ENCODE measurements at places on chromosomes 4 and X. TPM values are rescaled to one million over a fixed set of nuclear protein-coding genes. Genes with fewer than 3 reads are reported as not detected.

GRCh38 chr4:154030746-154031145, 241.9 kb upstream of the SFRP2 start:
- H3K36me3 ChIP-seq, result no peaks in the 10 kb centered on the region
- no peak overlapping the region for H3K27ac ChIP-seq
- DNase-seq, result no peak
- peaks cover 4% of the 10 kb centered on the region for H3K4me1 ChIP-seq
- H3K27me3 ChIP-seq, result no peaks in the 10 kb centered on the region

DNA sequence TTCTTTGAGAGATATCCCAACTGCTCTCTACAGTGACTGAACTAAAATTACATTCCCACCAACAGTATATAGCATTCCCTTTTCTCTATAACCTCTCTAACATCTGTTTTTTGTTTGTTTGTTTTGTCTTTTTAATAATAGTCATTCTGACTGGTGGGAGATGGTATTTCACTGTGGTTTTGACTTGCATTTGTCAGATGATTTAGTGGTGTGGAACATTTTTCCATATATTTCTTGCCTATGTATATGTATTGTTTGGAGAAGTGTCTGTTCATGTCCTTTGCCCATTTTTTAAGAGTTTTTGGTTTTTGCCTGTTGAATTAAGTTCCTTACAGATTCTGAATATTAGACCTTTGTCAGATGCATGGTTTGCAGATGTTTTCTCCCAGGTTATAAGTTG, 9.0 kb downstream of the USO1 start:
- no peaks in the 10 kb centered on the region for H3K27me3 ChIP-seq
- no peak overlapping the region for H3K4me3 ChIP-seq
- no peak overlapping the region for H3K27ac ChIP-seq
- peaks cover 6% of the 10 kb centered on the region for H3K36me3 ChIP-seq

The CCSER1 gene
- total RNA-seq, result 1.7 TPM

DNA sequence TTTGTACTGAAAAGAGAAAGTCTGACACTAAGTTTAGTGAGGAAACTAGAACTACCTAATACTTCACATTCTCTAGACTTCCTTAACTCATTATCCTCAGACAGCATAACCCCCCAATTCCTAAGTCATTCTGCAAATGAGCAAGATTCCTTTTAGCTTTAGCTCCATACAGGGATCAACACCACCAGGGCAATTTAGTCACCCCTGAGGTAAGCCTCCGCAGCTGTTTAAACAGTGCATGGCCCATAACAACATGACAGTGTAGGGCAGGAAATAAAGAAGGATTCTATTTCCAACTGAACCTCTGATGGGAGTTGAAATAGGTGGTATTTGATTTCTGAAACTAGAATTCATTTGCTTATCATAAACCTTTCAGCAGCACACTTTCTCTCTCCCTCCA, 112.8 kb upstream of the DKK2 start:
- no peak overlapping the region for H3K27ac ChIP-seq
- H3K27me3 ChIP-seq, result no peaks in the 10 kb centered on the region
- no peaks in the 10 kb centered on the region for H3K36me3 ChIP-seq
- peaks cover 6% of the 10 kb centered on the region for H3K4me1 ChIP-seq
- DNase-seq, result no peak
